NCI-H1436 (cell line): ENCODE measurements at places on chromosomes 3 and 15.

DNA sequence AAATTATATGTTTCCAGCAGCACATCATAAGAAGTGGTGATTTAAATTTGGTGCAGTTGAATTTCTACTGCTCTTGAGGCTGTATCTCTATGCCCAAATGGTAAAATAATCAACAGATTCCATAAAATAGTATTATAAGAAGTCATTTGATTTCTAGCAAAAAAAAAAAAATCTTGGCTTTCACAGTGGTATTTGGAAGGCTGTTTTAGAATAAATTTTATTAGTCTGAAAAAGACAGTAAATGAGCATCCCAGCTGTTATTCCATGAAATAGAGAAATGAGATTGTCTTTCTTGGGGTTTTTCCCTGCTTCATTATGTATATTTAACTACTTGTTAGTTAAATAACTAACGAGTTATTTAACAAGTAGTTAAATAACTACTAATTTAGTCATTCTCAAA is 156.0 kb upstream of the ABI3BP start:
- DNase-seq, result no peak

DNA sequence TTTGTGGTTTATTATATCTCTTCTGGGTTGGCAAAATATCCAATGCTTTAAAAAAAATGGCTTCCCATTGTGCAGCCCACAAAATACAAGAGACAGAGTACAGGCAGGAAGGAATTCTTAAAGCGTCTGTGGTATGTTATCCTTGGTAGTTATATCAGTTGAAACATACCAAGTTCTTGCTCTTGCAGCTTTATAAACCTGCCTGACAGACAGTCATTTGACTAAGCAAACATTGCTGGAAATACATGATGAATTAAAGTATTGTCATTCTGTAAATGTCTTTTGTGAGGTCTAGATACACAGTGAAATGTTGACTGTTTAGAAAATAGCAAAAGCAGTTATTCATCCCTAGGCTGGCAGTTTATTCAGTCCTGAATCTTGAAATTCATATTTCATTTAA is 44.8 kb upstream of the MAP3K13 start:
- DNase-seq, result no peak

GRCh38 chr15:89177633-89178306 is 43.6 kb downstream of the RLBP1 start:
- peak; percentile 59 for DNase-seq

DNA sequence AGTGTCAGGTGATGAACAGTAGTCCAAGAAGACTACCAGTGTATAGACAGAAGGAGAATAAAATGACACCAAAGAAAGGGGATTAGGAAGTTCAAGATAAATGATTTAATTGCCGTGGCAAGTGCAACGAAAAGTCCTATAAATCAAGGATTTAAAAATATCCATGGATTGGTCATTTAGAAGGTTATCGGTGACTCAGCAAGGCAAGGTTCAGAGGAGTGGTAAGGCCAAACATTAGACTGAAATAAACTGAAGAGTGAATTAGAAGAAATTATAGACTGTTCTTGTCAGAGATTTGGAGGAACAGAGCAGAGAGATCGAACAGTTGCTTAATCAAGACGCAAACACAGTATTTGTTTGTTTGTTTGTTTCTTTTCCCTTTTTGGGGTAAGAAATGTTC is 211.9 kb upstream of the KCNMB2 start:
- DNase-seq, result no peak

- peak; percentile 60 for DNase-seq
Measured at GRCh38 chr3:171049861-171050444, 23.4 kb upstream of the SLC2A2 start.

DNA sequence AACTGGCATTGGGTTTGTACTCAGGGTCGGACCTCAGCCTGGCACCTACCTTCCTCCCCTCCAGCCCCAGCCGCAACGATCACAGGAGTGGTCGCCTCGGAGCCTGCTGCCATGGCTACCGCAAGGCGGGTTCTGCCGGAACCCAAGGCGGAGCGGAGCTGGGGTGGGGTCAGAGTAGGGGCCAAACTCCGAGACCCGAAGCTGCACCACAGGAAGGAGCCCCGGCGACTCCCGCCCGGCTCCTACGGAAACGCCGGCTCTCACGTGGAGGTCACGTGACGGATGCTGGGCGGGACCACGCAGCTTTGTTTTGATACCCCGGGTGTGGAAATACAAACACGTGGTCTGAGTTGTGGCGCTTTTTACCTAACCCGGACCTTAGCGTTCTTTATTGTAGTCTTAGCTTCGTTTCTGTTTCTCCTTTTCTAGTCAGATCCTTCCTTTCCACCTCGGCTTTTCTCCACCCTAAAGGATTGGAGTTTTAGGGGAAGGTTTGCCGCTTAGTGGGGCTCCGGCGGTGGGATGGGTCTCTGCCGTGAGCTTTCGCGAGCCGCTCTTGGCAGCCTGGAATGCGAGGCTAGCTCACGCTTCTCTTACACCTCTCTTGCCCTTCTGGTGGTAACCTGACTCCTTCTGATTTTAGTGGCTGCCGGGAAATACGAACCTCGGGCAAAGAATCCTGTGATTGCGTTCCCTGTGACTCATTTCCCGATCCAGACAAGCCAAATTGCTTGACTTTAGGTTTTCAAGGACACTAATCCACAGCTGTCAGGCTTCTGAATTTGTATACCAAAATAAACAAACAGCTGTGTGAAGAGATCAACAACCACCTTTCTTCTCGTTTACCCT is at the start of gene HSPBAP1:
Gene HSPBAP1 (minus strand): TSS at position 264 of the 849 bp plus-strand sequence. CDS start 151 bp downstream, at position 113.
- no peak for DNase-seq
